ENCODE measurements at places on chromosomes 4 and X. TPM values are rescaled to one million over a fixed set of nuclear protein-coding genes. Genes with fewer than 3 reads are reported as not detected.

The ANK2 gene
- total RNA-seq = 1.5 TPM

DNA sequence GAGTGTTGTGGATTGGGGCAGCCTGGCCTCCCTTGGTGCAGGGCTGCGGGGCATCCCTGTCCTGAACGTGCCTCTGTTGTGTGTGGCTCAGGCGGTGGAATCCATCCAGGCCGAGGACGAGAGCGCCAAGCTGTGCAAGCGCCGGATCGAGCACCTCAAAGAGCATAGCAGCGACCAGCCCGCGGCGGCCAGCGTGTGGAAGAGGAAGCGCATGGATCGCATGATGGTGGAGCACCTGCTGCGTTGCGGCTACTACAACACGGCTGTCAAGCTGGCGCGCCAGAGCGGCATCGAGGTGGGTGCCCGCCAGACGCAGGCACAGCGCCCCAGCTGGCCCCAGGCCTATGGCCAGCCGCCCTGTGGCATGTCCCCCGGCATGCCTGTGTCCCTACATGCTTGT is 25.6 kb downstream of the MAEA start:
- peaks cover 35% of the 10 kb centered on the region for H3K4me1 ChIP-seq
- no peak overlapping the region for H3K27ac ChIP-seq
- no peaks in the 10 kb centered on the region for H3K27me3 ChIP-seq
- no peak for DNase-seq
- no peak overlapping the region for H3K4me3 ChIP-seq

DNA sequence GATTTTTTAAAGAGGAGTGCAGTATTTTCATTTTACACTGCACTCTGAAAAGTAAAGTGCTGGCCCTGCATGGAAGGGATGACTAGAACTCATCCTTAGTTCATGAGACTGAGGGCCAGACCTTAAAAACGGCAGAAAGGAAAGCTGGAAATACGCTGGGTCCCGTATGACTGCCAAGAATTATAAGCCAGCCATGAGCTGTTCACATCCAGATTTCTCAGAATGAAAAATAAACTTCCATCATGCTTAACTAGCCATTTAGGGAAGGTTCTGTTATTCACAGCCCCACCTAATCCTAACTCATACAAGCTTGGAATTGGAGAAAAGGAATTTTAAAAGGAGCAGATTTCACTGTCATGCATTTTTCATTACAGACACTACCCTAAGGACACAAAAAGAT is 894.4 kb downstream of the FAT4 start:
- H3K27me3 ChIP-seq = no peaks in the 10 kb centered on the region
- H3K4me1 ChIP-seq = no peaks in the 10 kb centered on the region
- no peaks in the 10 kb centered on the region for H3K36me3 ChIP-seq
- no peak overlapping the region for H3K27ac ChIP-seq

GRCh38 chr4:89703829-89704590 is 133.0 kb downstream of the SNCA start:
- H3K27ac ChIP-seq = no peak overlapping the region
- no peaks in the 10 kb centered on the region for H3K4me1 ChIP-seq
- no peak for DNase-seq
- H3K36me3 ChIP-seq = no peaks in the 10 kb centered on the region
- no peak overlapping the region for H3K4me3 ChIP-seq

Measured in activated CD4-positive, alpha-beta memory T cell treated with anti-CD3 and anti-CD28 coated beads, Interleukin-2, amount 10 ng/mL, durations not matched to agents 7 days and 5 days (primary cell).